Midbrain (tissue), 1 donor: ENCODE measurements at places on chromosomes 5 and 9.

- no peak for DNase-seq
Measured at GRCh38 chr5:127400539-127400938, 109.9 kb downstream of the MEGF10 start.

DNA sequence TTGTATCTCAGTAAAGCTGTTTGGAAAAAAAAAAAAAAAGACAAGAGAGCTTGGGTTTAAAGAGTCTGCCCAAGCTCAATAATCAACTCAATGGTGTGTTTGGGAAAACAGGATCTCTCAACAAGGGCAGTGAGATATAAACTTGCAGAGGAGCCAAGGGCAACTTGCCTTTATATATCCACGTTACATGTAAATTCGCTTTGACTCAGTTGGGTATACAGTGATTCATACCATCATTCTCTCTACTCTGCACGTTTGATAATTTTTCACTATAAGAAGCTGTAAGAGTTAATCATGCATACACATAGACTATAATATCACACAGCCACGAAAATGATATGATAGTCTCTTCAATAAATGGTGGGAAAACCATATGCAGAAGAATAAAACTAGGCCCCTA lies 24.9 kb downstream of the ADAM19 start:
- no peak for DNase-seq

DNA sequence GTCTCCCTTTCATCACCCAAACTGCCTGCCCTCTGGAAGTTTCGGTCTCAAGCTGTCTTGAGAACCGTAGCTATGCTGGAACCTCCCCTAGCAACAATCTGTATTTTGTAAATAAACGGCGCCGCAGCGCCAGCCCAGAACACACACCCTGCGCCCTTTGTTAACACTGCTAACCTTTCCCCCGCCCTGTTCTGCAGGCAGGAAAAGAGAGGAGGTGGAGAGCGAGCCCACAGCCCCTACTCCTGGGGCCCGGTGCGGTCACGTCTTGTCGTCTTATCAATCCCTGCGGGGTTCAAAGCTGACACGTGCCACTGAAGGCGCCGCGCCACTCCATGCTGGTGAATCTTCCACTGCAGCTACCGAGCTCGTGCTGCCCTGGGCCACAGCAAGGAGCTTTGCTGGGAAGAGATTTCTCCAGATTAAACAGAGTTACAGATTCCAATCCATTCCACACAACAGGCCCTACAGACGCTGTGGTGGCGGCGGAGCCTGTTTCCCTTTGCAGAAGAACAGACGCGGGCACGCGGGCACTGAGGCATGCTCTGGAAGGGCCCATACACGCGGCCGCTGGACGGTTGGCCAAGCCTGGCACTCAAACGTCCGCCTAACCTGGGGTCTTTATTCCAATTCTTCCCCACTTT lies 25.3 kb downstream of the ZDHHC11B start:
- DNase-seq = no peak

DNA sequence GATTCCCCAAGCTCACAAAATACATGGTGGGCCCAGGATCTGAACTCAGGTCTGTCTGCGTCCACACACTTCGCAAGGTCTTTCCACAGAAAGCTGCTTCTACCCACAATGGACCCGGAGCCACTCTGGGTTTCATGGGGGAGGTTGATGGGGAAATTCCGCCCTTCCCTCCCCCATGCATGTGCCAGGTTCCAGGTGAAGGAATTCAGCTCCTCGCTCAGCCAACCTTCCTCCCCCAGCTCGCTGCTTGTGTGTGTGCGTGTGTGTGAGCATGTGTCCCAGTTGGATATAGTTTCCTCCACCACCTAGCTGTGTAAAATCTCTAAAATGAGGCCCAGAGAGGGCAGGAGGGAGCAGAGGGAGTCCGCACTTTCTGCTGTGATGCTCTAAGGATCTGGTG lies 1.0 kb downstream of the PTGS1 start:
- no peak for DNase-seq

GRCh38 chr9:79682076-79682736 lies 110.4 kb downstream of the TLE4 start:
- DNase-seq = no peak

DNA sequence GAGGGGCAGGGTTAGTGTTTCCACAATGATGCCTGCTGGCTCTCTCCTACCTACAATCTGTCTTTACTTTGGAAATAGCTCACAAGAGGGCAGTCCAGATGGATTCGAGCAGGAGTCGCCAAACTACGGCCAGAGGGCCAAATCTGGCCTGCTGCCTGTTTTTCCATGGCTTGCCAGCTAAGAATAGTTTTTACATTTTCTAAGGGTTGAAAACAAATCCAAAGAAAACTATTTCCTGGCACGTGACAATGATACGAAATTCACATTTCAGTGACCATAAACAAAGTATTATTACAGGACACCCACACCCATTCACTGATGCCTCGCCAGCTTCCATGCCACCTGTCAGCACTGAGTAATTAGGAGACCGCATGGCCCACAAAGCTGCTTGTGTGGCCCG lies 162.9 kb upstream of the WWC1 start:
- no peak for DNase-seq

GRCh38 chr5:136769093-136769492 lies 403.7 kb upstream of the TRPC7 start:
- DNase-seq = no peak

DNA sequence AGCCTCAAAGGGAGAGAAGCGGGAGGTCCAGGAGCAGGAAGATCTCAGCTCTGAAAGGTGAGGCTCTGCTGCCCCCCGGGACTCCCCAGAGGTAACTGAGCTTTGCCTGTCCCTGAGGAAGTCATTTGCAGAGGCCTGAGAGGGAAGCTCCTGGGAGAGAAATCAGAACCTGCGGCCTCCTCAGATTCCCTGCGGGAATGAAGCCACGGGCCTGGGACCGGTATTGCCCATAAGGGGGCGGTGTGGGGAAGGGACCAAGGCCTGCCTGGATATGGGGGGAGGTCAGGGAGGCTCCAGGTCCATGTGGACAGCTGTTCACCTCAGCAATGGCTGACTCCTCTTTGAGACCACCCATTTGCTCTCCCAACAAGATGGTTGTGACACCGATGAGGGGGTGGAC lies 1.3 kb downstream of the SPATA31E1 start:
- no peak for DNase-seq

- no peak for DNase-seq
Measured at GRCh38 chr5:143582176-143582575, 178.7 kb upstream of the NR3C1 start.

- DNase-seq = no peak
Measured at GRCh38 chr9:76314321-76314720, 79.9 kb downstream of the RFK start.

DNA sequence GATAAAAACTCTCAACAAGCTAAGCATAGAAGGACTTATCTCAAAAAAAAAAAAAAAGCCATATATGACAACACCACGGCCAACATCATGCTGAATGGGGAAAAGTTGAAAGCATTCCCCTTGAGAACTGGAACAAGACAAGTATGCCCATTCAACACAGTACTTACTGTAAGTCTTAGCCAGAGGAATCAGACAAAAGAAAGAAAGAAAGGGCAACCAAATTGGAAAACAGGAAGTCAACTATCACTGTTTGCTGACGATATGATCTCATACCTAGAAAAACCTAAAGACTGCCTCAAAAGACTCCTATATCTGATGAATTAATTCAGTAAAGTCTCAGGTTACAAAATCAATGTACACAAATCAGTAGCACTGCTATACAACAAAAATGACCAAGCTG lies 24.6 kb upstream of the PTGER4 start:
- DNase-seq = no peak

GRCh38 chr5:22892441-22892840 lies 39.3 kb upstream of the CDH12 start:
- DNase-seq = no peak

- no peak for DNase-seq
Measured at GRCh38 chr5:73687357-73687756, 61.4 kb downstream of the ARHGEF28 start.

DNA sequence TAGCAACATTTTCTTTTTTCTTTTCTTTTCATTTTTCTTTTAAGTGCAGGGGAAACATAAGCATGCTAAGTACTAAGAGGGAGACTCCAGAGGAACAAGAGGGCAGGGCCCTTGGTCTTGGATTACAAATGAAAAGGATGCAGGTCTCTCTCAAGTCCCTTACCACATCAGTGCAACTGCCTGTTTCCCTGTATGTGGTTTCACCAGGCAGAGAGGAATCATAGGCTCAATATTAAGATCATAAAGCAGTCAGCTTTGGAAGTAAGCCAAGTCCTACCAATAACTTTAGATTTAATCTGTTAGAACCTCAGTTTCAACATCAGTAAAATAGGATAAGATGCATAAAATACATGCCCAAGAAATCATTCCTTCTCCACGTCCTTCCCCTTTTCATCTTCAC lies 422.7 kb upstream of the PAPPA start:
- no peak for DNase-seq

- DNase-seq = no peak
Measured at GRCh38 chr5:53151713-53152458, 42.3 kb upstream of the MOCS2 start.

DNA sequence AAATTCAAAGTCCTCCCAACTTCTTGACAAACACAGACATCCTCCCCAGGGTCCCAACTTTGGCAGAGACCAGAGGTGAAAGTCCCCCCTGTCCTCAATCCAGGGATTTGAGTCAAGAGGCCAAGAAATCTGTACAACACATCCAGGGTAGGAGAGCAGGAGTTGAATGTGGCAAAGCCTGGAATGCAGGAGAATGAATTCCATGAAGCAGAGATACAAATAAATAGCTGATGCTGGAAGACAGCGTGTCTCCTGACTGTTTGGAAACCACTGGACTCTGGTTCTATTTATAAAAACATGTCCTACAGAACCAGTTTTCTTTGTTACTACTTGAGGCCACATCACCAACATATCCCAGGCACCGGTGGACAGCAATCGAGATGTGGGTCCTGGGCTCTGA lies 43.7 kb upstream of the SLIT3 start:
- DNase-seq = no peak

DNA sequence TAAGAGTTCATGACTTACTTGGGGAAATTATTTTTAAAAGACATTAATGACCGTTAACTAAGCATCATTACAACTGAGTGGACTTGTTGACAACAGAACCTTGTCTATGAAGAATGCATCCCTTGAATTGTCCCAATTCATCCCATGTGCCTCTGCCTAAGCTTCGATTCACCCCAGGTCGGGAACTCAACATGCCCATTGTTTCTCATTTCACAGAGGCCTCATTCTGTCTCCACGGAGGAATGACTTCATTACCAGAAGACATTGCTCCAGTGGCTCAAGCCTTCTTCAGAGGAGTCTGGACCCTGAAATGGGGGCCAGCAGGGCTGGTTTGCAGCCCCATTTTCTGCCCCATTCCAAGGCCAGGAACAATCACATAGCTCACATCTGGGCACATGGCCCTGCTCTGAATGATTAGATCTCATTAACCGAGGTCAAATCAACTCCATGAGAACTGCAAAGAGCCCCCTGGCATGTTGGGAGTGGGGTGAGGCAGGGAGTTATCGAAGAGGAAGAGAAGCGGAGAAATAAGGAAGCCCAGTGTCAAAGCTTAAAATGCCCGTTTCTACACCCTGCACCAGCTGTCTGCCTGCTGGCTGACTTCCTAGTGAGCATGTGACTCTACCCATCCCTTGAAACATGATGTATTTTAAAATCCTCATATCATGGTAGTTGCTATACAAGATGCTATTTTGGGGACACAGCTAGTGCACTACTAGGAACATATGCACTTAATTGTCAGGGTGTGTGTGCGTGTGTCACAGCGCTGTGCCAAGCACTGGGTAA lies 137.3 kb downstream of the LHFPL2 start:
- DNase-seq = peak; percentile 43

DNA sequence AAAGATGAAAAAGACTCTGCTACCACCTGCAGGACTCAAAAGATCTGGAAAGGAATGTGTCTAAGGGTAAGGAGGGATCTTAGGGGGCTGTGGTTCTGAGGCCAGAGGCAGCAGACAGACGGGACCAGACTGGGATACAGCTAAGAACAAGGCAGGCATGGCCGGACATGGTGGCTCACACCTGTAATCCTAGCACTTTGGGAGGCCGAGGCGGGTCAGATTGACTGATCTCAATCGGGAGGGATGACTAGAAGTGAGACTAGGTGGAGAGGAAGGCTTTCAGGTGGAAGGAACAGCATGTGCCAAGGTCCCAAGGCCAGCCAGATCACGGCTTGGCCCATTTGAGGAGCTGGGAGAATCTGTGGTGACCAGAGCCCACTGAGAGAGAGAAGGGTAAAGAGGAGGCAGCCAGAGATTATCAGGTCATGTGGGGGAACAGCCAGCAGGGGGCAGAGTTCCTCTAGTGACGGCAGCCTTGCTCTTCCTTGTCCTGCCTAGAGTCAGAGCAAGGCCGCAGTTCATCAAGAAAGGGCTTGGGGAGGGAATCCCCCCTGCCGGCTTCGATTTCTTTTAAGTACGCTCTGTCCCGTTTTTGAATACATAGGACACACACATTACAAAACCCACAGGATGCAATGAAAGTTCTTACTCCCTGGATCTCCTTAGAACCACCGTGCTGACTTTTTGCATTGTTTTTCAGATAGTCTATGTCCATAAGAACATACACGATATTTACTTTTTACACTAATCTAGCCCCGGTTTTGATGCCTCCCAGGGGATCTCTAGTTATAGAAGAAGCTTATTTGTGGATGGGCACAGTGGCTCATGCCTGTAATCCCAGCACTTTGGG lies 2.6 kb upstream of the OLFML2A start:
- peak; percentile 78 for DNase-seq

DNA sequence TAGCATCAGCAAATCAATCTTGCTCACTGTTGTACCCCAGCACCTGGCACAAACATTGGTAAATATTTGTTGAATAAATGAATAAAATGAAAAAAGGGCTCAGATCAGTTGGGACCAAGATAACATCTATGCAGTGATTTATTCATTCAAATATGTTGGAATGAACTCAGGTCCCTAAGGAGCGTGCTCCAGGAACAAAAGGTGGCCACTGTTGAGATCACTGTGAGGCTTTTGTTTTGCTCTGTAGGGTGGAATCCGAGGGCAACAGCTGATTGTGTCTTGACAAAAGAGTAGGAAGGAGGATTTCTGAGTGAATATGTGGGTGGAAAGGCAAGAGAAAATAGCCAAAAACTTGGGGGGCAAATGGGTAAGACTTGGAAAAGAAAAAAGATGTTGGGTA lies 89.7 kb downstream of the PPP2R2B start:
- DNase-seq = no peak

DNA sequence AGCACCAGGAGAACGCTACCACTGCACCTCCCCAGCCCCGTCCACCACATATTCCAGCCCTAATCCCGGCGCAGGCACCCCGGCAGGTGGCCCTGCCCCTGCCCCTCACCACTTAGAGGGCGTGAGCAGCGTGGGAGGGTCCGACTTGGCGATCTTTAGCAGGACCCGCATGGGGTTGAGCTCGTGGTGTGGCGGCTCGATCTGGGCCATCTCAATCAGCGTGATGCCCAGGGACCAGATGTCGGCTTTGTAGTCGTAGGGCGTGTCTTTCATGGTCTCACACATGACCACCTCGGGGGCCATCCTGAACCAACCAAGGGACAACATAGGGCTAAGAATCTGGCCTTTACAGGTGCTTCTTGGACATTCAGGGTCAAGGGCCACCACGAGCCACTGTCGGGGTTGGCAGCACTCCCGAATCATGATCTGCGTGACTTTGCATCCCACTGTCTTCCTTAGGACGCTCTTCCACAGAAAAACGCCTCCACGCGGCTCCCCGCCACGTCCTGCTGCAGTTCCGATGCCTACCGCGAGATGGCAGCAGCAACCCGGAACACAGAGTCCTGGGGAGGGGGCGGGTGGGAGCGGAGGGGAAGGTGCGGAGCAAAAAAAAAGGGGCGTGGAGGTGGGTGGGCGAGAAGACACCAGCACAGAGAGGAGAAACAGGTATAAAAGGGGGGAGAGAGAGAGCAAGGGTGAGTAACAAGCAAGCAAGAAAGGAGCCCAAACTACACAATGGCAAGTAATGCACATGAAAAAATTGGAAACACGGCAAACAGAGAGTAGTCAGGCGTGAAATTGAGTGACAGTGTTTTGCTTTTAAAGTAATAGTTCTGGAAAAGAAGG lies 81.3 kb downstream of the STK10 start:
- DNase-seq = peak; percentile 55
